ENCODE measurements at places on chromosomes 13 and 19. TPM values are rescaled to one million over a fixed set of nuclear protein-coding genes. Genes with fewer than 3 reads are reported as not detected.
A peak's percentile ranks its signal among the peaks of the same experiment; 100 is the strongest.

The HSD11B1L gene
- 80.5 TPM for total RNA-seq

The FGF21 gene
- not detected for total RNA-seq

DNA sequence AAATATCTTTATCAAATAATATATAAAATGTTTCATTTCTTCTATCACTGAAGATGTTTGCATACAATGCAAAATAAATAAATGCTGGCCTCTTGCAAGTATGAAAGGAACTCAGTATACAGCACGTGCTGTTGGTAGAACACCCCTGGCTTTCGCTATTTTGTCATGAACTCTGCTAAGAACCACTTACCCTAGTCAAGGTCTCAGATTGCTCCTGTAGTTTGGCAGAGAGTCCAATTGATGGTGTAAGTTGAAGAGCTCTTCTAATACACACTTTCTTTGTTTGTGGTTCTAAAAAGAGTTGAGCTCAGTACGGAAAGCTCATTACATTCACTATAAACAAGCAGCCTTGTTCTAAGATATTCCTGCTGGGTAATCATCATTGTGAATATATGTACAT is 1258.9 kb downstream of the EFNB2 start:
- no peak overlapping the region for H3K4me3 ChIP-seq
- H3K36me3 ChIP-seq, result no peaks in the 10 kb centered on the region
- H3K27ac ChIP-seq, result no peak overlapping the region
- no peaks in the 10 kb centered on the region for H3K27me3 ChIP-seq

GRCh38 chr19:45766869-45767346 is 2.1 kb downstream of the SIX5 start:
- peak; percentile 27 for DNase-seq
- H3K4me3 ChIP-seq, result peak overlapping the region; percentile 59
- peaks cover 48% of the 10 kb centered on the region for H3K4me1 ChIP-seq
- peak overlapping the region; percentile 98 for H3K27ac ChIP-seq
- peaks cover 4% of the 10 kb centered on the region for H3K36me3 ChIP-seq
- H3K27me3 ChIP-seq, result no peaks in the 10 kb centered on the region
